SJSA1 (cell line): ENCODE measurements at places on chromosomes 7 and 10. TPM values are rescaled to one million over a fixed set of nuclear protein-coding genes. Genes with fewer than 3 reads are reported as not detected.

The HIBADH gene
- total RNA-seq: 57.0 and 61.4 TPM in 2 replicates

The ITPRIP gene
- 3.8 and 4.2 TPM in 2 replicates for total RNA-seq

The SPAM1 gene
- not detected in 2 replicates for total RNA-seq

The DLX6 gene
- total RNA-seq: 1.8 and 3.3 TPM in 2 replicates

The TCF7L2 gene
- total RNA-seq: 4.4 and 6.4 TPM in 2 replicates

The BTRC gene
- total RNA-seq: 11.7 and 13.4 TPM in 2 replicates

The SNCG gene
- 0.74 TPM in 1 of 2 replicates, not detected in the other for total RNA-seq

The CDK1 gene
- 255 and 302 TPM in 2 replicates for total RNA-seq

The CRYGN gene
- total RNA-seq: not detected in 2 replicates

The RARRES2 gene
- total RNA-seq: not detected in 2 replicates

The CALML3 gene
- not detected in 2 replicates for total RNA-seq

The TLL2 gene
- not detected in 2 replicates for total RNA-seq

The COL13A1 gene
- total RNA-seq: 74.8 and 95.4 TPM in 2 replicates

The TDRD1 gene
- not detected in 2 replicates for total RNA-seq

The PHYHIPL gene
- total RNA-seq: not detected in 2 replicates

The SHTN1 gene
- total RNA-seq: 5.5 and 6.5 TPM in 2 replicates

The SLC39A12 gene
- total RNA-seq: not detected in 2 replicates

The AHR gene
- total RNA-seq: 57.0 and 64.1 TPM in 2 replicates

The GBX1 gene
- total RNA-seq: not detected in 2 replicates

The MUC3A gene
- not detected in 2 replicates for total RNA-seq
